ENCODE measurements at places on chromosomes 2 and 18.

GRCh38 chr2:62803961-62804360 lies 98.4 kb downstream of the EHBP1 start:
- no peak for DNase-seq

- DNase-seq, result no peak
These were observed 3.5 kb upstream of the PPP1CB start for GRCh38 chr2:28748176-28748575.

- DNase-seq, result no peak
These were observed 37.0 kb downstream of the TMEFF2 start for GRCh38 chr2:192157776-192158175.

- DNase-seq, result no peak
These were observed 58.5 kb downstream of the FAM228A start for GRCh38 chr2:24233321-24233720.

- DNase-seq, result no peak
These were observed 145.2 kb downstream of the ZFP36L2 start for GRCh38 chr2:43081131-43081765.

DNA sequence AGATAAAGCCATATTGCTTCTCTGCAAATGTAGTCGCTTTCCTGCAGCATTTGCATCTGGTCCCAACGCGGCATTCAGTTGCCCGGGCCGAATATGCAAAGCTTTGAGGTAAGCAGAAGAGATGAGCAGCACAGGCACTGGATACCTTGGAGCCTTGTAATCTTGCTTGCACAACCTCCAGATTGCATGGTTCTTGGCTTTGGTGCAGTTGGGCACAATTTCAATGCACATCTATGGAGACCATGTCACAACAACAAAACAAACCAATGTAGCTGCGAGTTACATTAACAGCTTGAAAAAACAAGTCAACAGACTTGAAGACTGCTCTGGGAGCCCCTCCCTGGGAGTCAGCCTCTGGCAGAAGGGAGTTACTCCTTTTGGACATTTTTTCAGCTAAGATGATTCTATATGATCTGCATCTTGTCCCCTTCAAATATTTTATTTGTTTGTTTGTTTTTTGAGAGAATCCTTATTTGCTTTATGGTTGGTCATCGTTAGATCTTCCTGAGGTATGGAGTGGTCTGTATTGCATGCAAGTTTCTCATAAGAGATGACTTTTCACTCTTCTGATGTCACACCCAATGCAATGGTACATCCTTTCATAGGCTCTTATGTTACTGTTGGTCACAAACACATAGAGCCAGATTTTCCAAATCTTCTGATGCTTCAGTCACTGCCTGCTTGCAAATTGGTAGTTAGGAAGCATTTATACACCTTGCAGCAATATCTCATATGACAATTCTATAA lies 113.5 kb downstream of the EFEMP1 start:
- DNase-seq, result no peak

- no peak for DNase-seq
These were observed 89.1 kb upstream of the MBOAT2 start for GRCh38 chr2:9092383-9093282.

DNA sequence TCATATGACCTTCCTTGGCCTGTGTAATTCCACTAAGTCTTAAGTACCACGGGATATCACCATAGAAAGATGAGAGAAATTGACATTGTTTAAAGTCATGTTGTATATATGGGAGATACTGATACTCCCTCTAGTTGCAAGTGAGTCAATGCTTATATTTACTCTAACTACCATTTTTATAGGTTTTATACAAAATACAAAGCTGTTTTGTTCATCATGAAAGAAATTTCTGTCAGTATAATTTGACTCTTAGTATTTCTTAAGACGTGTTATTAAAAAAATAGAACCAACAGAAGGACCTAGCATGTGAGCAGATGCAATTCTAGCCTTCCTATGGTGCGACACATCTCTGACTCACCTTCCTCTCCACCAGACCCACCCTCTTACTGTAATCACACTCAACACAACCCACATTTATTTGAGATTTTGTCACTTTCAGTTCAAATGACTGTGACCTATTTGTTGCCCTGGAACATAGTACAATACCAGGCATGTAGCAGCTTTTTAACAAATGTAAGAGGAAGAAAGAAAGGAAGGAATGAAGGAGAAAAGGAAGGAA lies 453.1 kb downstream of the CMPK2 start:
- no peak for DNase-seq

- DNase-seq, result no peak
These were observed 51.9 kb downstream of the LRPPRC start for GRCh38 chr2:43943809-43944452.

DNA sequence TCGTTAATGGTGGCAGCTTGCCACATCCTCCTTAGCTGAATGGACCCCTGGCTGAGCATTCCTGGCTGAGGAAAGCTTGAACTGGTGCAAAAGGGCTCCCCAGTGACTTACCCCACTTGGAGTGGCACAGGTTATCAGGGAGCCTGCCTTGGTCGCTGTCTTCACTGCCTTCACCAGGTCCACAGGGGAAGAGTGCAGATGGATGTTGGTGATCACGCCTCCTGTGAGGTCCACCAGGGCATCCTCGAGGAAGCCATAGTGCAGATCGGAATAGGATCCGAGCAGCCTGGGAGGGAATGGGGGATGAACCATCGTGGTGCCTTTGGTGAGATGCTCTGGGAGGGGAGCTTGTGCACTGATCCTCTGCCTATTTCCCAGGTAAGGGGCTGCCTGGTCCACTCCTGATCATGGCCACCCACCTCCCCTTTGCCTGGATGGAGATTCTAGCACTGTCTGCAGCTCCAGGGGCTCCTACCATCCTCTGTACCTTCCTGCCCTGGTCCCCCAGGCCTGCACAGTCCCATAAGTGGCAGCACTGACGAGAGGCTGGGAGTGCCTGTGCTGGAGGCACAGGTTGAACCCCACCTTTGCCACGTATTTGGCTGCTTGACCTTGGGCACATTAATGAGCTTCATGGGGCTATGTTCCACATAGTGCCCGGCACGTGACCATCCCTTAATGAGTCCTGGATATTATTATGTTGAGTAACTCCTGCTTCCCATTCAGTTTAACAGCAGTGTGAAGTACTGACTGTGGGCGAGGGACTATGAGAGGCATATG lies 43.0 kb downstream of the CAPN13 start:
- DNase-seq, result no peak

- DNase-seq, result peak; percentile 52
These were observed at the start of gene CLIP4 for GRCh38 chr2:29114946-29115609. Gene CLIP4, plus strand, starts transcription at chr2:29115415. Its CDS starts 5,974 bp downstream, at chr2:29121389.

GRCh38 chr18:28404694-28405093 lies 227.8 kb upstream of the CDH2 start:
- no peak for DNase-seq

DNA sequence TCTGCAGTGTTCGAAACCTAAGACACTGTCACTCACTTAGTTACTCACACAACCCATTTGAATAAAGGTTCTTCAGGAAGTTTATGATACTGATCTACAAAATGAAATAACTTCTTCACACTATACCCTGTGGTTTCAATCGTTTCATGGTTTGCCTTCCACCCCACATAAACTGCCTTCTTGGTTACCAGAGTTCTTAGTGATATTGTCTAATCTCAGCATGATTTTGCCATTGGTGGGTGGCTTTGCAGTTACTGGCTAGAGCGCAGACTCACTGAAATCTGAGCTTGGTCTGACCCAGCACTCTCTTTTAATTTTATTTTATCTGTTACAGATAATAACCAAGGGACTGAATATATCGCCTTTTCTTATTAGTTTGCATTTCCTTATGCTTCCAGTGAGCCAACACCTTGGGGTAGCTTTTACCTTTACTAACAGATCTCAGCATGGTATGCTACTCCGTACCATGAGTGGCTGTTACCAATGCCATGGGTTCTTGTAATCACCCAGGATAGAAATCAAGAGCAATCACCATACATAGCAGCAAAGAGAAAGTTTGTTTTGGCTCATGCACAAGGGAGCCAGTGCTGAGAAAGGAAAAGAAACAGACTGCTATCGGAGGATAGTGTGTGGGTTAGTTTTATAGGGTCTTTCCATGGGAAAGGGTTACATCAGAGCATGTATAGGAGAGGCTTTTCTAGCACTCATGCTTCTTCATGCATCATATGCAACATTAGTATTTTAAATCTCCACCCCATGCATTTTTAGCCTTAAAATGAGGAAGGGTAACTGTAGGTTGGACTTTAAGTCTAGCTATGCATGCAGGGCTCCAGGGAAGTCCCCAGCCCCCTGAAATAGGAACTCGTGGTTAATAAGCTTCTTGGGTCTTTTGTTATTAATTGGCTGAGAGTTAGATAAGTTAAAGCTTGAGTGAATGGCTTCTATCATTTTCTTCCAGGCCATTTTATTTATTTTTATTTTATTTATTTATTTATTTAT lies 33.3 kb downstream of the ANXA4 start:
- no peak for DNase-seq

DNA sequence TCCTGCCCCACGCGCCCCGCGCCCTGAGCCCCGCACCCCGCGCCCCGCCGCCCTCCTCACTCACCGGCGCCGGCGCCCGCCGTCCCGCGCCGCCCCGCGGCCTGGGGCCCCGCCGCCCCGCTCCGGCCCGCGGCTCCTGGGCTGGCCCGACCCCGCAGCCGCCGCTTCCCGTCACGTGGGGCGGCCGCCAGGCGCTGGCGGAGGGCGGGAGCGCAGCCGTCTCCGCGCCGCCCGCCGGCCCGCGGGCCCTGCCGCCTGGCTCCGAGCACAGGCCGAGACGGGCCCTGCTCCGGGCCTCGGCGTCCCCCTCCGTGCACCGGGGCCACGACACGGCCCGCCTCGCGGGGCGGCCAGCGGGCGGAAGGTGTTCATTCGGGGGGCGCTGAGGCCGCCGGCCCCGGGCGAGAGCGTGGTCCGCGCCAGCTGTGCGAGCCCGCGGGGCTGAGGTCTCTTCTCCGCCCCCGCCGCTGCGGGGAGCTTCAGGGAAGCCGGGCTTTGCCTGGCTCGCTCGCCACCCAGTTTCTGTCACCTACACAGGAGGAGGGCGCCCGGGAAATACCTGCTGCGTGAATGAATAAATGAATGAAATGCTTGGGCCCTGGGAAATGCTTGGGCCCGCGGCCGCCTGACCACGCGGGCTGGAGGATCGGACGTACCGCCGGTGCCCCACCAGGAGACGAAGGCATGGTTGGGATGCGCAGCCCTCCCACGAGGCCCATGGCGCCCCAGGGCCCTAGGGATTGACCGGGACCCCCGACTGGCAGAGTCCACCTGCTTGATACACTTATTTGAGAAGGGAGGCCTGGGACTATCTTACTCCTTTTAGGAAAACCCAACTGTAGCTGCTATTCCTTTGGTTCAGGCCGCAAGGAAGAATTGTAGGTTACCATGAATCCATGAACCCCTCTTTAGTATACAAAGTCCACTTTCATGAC lies at the start of gene TGFBRAP1:
Gene TGFBRAP1, minus strand, starts transcription at position 175 of the 935 bp plus-strand sequence. CDS start 21,434 bp downstream, outside the sequence.
- DNase-seq, result no peak

GRCh38 chr2:134420259-134420658 lies 166.4 kb downstream of the MGAT5 start:
- no peak for DNase-seq

GRCh38 chr2:163612332-163612731 lies 123.5 kb downstream of the FIGN start:
- no peak for DNase-seq

GRCh38 chr2:192002418-192002817 lies 155.5 kb upstream of the CAVIN2 start:
- no peak for DNase-seq

- DNase-seq, result no peak
These were observed 234.0 kb downstream of the GBX2 start for GRCh38 chr2:235934059-235934773.

- no peak for DNase-seq
These were observed 61.2 kb upstream of the CABLES1 start for GRCh38 chr18:23073996-23074606.

- no peak for DNase-seq
These were observed 263.4 kb downstream of the PTPRM start for GRCh38 chr18:7830468-7830867.

DNA sequence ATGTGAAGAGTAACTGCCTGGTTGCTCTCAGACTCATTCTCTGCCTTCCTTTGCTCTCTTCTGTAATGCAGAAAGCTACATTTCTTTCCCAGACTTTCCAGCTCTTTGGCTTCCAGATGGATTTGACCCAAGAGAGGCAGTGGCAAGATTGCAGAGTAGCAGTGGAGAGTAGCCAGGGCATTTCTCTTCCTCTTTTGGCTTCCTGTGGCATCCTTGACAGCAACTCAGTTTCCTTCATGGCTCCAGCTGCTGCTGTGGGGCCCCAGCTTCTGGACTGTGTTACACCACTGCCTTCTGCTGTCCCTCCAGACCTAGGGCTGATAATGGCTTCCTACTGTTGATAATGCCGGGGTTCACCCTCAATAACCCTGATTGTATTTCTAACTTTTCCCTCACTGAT lies 469.4 kb upstream of the SPRED2 start:
- no peak for DNase-seq

GRCh38 chr2:204842661-204843485 lies 297.6 kb downstream of the PARD3B start:
- DNase-seq, result no peak

DNA sequence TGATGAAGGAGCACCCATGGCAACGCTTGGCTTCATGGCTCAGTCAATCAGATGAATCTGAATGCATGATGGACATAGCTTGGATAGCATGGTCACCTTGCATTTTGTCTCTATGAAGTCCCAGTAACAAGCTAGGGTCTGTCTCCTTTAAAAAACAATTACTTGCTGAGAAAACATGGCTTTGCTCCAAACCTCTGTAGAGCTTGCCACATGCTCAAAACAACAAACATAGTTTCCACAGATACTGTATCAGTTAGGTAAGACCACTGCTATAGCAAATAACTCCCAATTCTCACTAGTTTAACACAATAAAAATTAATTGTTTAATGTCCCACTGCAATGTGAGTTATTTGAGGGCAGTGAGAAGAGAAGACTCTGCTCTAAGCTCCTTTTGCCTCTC lies 401.0 kb downstream of the IRS1 start:
- no peak for DNase-seq

DNA sequence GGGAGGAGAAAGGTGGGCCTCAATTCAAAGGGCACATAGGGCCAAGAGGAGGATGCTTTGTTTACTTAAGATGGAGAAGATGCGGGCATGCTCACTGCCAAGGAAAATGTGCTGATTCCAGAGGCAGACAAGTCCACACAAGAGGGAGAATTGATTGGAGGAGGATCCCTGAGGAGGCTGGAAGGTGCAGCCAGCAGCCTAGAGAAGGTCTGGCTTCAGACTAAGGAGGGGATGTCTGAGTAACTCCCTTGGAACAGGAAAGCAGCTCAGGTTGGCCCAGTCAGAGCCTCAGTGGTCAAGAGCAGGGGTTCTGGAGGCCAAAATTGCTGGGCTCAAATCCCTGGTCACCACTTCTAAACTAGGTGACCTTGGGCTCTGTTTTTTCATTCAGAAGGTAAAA lies 265.5 kb upstream of the NCKAP5 start:
- no peak for DNase-seq

GRCh38 chr2:105262651-105263091 lies 21.1 kb downstream of the GPR45 start:
- no peak for DNase-seq

DNA sequence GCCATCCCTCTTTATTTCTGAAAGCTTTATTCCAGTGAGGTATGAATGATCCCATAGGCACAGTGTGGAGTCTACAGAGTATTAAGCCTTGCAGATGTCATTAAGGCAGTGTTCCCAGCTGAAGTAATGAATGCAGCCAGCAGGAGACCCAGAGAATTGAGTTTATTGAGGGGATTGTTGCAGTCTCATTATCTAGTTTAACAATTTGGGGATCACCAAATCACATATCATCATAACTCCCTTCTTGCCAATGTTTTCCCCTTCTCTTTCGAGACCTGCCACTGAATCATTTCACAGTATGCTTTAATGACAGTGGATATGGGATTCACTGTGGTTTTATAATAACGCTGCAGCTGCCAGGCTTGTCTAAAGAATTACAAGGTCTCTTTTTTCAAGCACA lies 249.3 kb upstream of the FSHR start:
- DNase-seq, result no peak
